KBM-7 (cell line): ENCODE measurements at places on chromosomes 3 and 15.
A peak's percentile ranks its signal among the peaks of the same experiment; 100 is the strongest.

- no peak for DNase-seq
Measured at GRCh38 chr3:13039213-13039896, 33.9 kb downstream of the IQSEC1 start.

GRCh38 chr3:171585039-171585438, 124.8 kb upstream of the TNIK start:
- DNase-seq: no peak

DNA sequence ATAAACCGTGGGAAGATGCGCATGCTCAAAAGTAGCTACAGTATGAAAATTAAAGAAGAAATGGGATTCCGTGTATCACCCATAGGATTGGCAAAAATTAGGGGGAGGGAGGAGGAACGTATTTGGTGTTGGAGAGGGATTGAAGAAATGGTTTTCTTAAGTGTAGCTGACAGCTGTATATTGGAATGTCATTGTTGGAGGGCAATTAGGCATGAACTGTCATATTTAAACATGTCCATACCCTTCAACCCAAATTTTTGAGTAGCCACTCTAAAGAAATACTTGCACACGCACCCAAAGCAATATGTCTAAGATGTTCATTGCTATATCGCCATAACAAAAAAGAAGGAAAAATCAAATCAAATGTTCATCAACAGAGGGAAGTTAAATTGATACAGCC, 144.7 kb downstream of the TLE3 start:
- DNase-seq: no peak

DNA sequence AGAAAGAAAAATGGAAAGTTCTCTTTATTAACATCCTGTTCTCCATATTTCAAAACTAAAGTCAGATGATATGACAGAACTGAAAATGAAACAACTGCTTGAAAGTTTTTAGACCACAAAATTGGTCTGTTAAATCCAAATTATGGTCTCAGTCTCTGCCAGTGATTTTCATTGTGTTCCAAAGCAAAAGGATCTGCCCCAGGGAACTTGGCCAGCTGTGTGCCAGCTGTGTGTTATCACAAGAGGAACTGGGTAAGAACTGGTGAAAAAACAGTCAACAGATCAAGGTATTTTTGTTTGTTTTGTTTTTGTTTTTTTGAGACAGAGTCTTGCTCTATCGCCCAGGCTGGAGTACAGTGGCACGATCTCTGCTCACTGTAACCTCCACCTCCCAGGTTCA, 323.3 kb downstream of the CTNNB1 start:
- no peak for DNase-seq

GRCh38 chr3:19632099-19633074, 301.6 kb downstream of the EFHB start:
- DNase-seq: no peak

DNA sequence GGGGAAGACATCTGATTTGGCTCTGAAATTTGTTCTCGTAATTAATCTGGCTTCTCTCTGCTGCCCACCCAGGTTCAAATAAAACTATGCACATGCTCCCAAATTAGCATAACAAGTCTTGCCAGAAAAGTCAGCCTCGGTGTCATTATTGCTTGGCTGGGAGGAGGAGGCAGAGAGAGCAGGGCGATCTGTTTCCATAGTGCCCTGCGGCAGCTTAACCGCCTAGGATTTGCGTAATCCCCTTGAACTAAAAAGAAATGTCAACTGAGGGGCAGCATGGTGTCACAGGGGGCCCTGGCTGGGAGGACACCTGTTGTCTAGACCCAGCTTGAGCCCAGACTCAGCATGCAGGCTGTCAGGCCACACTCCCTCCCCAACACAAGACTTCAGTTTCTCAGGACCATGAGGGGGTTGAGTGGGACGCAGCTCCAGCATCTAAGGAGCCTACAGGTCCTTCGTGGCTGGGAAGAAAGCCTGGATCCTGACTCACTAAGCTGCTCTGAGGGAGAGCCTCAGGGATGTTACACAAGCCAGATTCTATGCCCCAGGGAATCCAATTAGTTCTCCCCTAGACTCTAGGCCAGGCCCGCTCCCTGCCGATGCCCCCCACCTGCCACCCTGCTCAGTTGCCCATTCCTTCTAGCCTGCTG, 17.3 kb downstream of the MRPS11 start:
- DNase-seq: no peak

DNA sequence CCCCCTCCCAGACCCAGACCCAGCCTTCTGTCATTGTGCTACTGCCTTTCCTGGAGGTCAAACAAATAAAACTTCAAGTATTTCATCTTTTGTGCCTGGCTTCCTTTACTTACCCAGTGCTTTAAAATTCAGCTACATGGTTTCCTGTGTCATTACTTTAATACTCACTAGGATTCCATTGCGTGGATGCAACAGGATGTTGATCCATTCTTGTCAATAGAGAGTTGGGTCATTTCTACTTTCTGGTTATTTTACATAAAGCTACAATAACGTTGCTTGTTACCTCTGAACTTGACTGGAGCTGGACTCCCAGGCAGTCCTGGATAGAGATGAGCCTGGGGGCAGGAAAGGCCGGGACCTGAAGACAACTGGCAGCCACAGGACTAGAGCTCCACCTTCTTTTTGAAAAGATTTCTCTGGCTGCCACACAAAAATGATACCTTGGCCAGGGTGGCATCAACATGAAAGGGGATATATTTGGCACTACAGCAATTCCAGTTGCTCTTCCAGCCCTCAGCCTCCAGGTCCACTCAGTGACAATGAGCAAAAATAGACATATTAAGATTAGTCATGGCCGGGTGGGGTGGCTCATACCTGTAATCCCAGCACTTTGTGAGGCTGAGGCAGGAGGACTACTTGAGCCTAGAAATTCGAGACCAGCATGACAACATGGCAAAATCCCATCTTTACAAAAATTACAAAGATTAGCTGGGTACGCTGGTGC, 23.3 kb upstream of the HEG1 start:
- DNase-seq: no peak

DNA sequence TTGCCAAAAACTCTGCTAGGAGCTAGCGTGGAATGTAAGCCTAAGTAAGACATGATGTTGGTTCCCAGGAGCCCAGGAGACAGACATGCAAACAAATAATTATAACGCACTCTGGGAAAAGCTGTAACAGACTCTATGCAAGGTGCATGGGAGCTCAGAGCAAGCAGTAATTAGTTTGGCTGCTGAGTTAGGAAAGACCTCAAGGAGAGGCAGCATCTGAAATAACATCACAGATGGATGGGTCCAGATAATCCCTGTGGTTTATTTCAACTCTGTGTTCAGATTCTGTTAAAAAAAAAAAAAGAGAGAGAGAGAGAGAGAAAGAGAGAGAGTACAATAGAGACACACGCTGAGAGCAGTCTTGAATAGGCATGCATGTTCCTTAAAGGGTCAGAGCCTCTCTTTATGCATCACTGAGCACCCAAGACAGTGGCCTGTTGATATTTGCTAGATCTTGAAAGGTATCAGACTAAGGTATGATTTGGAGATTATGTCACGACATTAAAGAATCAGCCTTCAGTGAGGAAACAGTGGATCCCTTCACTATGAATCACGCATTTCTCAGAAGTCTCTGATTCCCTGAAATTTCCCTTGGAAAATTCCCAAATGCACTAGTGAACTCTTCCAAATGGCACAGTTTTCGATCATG, 124.4 kb upstream of the LIPC start:
- peak; percentile 42 for DNase-seq

DNA sequence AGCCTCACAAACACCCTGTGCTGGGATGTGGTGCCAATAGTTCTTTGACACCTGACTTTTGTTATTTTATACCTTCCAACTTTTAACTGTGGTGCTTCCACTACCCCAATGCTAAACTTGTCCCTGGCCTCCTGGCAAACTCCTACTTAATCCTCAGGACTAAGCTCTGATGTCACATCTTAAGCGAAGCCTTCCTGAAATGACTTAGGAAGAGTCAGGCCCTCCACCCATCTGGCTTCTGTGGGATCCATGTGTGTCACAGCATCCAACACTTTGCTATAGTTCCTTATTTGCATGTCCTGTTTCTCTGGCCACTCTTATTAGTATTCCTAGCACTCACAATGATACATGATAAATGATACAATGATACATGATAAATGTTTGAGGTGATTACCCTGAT, 133.2 kb downstream of the FILIP1L start:
- DNase-seq: no peak

GRCh38 chr3:28745436-28745835, 396.8 kb upstream of the AZI2 start:
- DNase-seq: no peak

GRCh38 chr3:21517184-21517583, 233.8 kb downstream of the ZNF385D start:
- no peak for DNase-seq
